ENCODE measurements at places on chromosomes 3 and 15.

DNA sequence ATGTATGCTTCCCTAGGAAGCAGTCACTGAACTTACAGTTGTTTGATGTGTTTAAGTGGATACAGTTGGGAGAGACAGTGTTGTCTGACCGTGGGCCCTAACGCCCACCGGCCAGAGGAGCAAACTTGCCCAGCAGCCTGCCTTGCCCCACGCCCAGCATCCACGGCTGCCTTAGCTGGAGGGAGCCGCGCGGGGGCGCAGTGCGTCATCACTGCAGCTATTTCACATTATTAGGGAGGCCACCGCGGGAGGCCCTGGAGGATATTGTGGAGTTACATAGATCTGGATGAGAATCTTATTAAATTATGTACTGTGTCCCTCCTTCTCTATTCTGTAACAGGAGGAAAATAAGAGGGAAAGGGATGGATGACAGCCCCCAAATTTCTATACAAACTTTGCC is 267.2 kb downstream of the GABRG3 start:
- DNase-seq: no peak

GRCh38 chr15:33524274-33524673 is 213.5 kb downstream of the RYR3 start:
- no peak for DNase-seq

DNA sequence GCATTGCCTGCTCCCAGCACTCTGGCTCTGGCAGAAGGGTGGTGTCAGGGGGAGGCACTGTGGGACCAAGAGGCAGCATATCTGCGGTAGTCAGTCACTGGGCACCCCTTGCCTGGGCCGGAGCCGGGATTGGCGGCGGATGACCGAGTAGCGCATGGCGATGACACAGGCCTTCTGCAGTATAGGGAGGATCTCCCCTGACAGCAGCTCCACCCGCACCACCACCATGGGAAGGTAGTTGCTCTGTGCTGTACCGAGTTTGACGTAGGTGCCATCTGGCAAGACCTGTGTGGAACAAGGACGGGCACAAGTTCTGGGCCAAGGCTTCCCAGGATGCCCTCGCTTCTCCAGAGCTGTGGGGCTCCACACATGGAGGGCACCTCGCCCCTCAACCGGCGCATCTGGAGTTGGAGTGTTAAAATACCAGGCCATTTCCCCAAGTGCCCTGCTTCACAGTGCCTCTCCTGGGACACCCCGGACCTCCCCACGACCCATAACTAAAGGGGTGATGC is 6.6 kb downstream of the ACOX2 start:
- no peak for DNase-seq

GRCh38 chr3:16088496-16088895 is 86.0 kb upstream of the GALNT15 start:
- DNase-seq: no peak

- no peak for DNase-seq
These were observed 45.0 kb upstream of the PRICKLE2 start for GRCh38 chr3:64270142-64270865.

All from caudate nucleus (tissue), 63 donors.